ENCODE measurements at places on chromosomes 12 and 14.

DNA sequence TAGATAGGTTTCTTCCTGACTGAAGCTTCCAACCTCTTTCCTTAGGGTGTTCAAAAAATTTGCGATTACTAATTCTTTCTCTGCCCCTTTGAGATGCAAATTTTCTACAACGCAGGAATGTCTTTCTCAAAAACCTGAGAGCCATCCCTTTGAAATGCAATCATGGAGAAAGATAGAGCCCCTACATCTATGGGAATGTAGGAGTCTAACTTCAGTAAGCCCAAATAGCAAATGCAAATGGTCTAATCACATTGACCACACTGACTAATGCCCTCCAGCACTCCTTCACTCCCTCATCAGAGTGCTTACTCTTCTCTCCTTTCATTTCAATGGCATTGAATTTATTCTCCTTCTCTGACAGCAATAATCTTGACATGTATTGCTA is 107.1 kb downstream of the SLC6A15 start:
- no peak for DNase-seq

DNA sequence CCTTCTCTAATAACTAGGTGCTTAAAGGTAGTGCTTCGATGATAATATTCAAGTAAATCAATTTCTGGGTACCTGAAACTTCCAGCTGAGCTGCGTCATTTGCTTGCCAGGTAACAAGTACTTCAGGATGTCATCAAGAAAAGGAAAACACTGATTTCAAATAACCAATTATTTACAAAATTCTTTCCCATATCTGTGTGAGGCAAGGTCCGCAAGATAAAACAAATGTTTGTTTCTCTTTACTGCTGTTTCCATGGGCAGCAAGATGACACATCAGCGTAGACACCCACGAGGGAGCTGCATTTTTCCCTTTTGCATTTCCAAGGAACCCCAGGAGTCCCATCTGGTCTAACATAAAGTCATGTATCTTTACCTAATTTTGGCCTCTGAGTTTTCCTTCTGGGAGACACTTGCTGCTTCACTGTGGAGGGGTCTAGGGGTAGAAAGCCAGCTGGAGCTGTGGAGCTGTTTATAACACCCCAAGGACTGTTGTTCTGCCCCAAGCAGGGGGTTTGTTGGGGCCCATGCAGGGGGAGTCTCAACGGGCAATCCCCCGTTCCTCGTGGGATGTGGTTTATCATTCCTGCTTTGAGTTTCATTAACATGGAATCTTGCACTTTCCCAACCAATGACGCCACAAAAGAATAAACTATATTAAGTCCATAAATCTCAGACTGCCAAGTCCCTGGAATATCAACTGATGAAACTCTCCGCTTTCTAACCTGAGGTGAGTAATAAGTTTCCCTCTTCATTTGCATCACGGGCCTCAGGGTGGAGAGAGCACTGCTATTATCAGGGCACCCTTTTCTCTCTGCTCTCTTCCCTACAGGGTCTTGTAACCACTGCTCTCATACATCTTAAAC is 112.8 kb upstream of the PELI2 start:
- peak; percentile 85 for DNase-seq

DNA sequence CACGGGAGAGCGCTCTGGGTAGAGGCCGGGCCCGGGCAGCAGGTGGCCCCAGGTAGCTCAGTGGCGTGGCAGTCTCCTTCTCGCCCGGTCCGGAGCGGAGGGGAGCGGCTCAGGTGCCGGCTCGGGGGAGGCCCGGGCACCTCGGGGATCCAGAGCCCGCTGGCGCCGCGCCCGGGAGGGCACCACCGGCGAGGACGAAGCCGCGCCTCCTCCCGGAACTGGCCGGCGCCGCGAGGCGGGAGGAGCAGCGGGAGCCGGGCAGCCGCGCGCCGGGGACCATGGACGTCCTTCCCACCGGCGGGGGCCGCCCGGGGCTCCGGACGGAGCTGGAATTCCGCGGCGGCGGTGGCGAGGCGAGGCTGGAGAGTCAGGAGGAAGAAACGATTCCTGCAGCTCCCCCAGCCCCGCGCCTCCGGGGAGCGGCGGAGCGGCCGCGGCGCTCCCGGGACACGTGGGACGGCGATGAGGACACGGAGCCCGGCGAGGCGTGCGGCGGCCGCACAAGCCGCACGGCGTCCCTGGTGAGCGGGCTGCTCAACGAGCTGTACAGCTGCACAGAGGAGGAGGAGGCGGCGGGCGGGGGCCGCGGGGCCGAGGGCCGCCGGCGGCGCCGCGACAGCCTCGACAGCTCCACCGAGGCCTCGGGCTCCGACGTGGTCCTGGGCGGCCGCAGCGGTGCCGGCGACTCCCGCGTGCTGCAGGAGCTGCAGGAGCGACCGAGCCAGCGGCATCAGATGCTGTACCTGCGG is 21.5 kb upstream of the GNS start:
- DNase-seq, result no peak

- DNase-seq, result peak; percentile 76
These were observed 143.7 kb upstream of the DCN start for GRCh38 chr12:91326058-91327027.

GRCh38 chr12:104686196-104686595 is 229.4 kb downstream of the CHST11 start:
- DNase-seq, result peak; percentile 48

GRCh38 chr14:98958632-98959031 is 313.4 kb downstream of the BCL11B start:
- DNase-seq, result no peak

- DNase-seq, result no peak
These were observed 12.8 kb downstream of the EPYC start for GRCh38 chr12:90991952-90992465.

GRCh38 chr12:97466000-97466399 is 3.4 kb downstream of the RMST start:
- no peak for DNase-seq

DNA sequence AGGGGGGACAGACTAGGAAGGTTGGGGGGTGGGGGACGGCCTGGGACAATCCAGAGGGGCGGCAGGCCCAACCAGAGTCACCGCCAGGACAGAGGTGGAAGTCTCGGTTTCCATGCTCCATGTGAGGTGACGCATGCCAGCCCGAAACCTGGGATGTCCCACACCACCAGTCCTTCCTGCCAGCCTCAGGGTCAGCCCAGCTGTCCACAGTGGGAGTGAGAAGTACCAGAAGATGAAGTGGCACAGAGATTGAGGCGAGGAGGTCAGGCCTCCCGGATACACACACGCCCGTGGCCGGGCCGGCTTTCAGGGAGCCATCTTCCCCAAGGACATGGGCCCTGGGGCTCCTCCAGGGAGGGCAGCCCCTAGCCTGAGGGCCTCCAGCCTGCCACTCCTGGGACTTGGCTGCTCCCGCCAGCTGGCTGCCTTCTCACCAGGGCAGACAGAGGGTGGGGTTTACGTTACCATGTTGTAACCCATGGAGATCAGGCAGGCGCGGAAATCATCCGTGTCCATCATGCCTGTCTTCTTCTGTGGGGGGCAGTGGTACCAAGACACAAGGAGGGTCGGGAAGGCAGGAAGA is 85.2 kb upstream of the ZFP36L1 start:
- no peak for DNase-seq

GRCh38 chr12:92270521-92270920 is 124.9 kb upstream of the BTG1 start:
- no peak for DNase-seq

GRCh38 chr14:72060460-72060859 is 128.2 kb downstream of the RGS6 start:
- no peak for DNase-seq

DNA sequence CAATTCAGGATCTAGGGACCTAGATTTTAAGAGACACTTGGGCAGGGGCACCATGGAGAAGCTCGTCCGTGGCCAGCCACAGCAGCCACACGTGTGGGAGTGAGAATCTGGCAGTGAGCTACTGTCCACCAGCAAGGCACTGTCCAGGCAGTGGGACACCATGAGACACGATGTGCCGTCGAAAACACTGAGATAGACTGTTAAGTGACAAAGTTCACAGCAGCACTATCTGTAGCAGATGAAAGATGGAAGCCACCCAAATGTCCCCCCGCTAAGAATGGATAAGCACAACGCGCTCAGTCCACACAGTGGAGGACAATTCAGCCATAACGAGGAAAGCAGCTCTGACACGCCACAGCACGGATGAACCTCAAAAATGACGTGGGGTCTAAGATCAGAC is 19.7 kb downstream of the RILPL1 start:
- DNase-seq, result no peak

- DNase-seq, result no peak
These were observed 182.2 kb upstream of the MDGA2 start for GRCh38 chr14:47857646-47858045.

GRCh38 chr14:95272057-95272456 is 47.7 kb downstream of the CLMN start:
- no peak for DNase-seq

- DNase-seq, result peak; percentile 52
These were observed 82.6 kb upstream of the SLC38A4 start for GRCh38 chr12:46908236-46908935.

DNA sequence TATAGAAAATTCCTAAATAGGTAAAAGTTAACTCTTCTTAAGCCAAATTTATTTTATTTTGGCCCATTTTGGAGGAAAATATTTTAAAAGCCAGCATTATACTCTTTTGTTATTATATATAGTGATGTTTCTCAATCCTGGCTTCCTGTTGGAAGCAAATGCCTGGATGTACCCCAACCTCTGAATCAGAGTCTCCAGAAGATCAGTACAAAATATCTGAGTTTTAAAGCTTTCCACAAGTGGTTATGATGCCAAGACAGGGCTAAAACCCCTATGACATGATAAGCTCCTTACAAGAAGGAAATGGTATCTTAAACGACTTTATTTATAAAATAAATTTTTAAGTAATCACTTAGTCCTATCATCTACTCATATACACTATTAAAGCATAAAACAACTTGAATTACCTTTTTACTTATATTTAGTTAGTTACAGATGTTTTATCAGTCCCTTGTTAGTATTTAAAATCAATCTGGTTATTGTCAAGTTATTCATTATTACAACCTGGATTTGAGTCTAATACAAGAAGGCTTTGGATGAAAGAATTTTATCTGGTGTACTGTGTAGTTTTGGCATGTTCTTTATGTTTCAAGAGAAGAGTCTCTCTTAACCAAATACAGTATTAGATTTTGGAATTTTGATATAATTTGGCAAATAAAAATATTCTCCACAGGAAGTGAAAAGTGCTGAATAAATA is 238.1 kb downstream of the SLC2A13 start:
- peak; percentile 3 for DNase-seq

GRCh38 chr12:87444039-87444438 is 585.2 kb downstream of the C12orf50 start:
- DNase-seq, result no peak

DNA sequence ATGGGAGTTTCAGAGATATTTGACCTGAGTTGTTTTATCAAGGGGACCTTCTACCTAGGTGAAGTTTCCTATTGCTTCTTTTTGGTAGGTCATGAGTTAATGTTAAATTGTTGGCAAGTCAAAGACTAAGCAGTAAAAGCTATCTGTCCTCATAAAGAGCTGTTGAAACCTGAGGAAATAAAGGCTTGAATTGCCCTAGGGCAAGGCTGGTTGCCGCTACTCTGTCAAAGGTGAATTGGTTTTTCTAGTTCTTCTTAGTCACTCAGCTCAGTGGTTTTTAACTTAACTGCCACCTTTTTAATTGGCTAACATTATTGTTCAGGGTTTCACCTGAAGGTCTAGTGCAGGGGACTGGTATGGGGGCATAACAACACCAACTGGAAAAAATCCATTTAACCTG is 441.6 kb upstream of the FBXO33 start:
- no peak for DNase-seq

DNA sequence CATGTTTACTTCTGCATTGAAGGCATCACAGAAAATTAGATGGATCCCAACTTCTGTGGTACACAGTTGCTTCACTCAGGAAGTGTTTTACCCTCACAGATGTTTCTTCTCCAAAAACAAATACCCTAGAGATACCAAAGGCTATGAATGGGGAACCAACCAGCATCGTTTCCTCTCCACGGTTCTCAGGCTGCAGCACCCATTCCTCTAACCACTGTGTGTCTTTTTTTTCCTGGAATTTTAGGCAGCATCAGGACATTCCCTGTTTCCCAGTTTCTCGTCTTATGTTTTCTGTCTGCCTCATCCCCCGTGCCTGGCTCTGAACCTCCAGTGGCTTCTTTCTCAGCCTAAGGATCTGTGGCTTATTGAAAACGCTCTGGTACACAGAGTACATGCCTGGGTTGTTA is 72.0 kb upstream of the TBX5 start:
- DNase-seq, result no peak

- DNase-seq, result no peak
These were observed 57.1 kb downstream of the STON2 start for GRCh38 chr14:81342850-81343580.

DNA sequence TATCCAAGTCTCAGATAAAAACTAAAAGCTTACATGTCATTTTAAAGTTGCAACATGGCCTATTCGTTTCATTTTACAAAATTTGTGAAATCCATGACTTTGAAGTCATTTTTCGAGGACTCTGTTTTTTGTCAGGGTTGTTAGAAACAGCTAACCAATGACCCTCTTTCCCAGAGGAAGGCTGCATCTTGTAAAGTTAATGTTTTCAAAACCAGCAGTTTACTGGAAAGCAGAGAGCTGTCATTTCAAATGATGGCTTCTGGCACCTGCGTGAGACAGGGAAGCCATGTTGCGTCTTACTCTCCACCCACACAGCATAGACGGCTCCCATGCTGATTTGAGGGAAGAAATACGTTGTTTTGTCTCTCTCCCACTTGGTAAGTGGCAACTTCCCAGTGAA is 50.1 kb upstream of the RTRAF start:
- DNase-seq, result no peak

GRCh38 chr12:114655934-114656749 is 27.8 kb downstream of the TBX3 start:
- peak; percentile 91 for DNase-seq

DNA sequence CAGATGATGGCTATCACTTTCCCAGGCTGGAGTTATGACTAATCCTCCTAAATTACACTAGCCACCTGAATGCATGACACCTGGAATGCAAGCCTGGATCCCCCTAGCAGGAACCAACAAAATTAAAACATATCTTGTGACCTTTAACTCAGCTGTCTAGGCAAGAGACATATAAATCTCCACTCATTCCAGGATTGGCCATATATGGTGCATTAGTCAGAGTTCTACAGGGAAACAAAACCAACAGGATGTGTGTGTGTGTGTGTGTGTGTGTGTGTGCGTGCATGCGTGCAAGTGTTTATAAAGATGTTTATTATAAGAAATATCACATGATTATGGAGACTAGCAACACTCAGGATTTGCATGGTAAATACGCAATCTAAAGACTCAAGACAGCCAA is 212.8 kb downstream of the KIF21A start:
- DNase-seq, result peak; percentile 9

Measured in fibroblast of mammary gland (primary cell).